ENCODE measurements at places on chromosomes 4 and X.

DNA sequence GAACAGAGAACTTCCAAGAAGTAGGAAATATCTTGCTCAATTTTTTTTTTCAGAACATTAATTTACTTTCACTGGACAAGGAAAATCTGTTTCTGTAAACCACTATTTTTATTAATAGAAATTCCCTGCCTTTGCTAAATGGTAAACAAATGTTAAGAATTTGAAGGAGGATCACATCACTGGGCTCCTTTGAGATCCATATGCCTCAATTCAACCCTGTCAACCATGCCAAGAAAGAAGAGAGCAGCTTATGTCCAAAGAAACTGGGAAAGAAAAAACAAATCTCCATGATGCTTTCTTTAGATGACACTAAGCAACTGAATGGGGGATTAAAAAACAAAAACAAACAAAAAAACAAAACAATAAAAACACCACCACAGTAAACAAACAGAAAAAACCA lies 47.7 kb downstream of the LNX1 start:
- DNase-seq = no peak

DNA sequence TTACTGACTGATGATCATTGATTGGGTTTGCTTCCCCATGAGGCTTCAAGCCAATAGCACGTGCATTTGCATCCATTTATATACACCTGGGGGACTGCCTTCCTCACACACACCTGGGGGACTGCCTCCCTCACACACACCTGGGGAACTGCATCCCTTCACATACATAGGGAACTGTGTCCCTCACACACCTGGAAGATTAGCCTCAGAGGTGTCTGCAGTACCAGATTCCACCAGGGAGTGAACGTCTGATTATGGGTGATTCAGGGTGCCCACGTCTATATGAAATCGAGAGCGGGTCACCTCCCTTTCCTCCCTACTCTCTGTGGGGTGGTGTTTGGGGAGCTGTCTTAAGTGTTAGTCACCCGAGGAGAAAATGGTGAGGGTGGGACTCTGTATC lies 16.9 kb downstream of the CD99 start:
- no peak for DNase-seq

DNA sequence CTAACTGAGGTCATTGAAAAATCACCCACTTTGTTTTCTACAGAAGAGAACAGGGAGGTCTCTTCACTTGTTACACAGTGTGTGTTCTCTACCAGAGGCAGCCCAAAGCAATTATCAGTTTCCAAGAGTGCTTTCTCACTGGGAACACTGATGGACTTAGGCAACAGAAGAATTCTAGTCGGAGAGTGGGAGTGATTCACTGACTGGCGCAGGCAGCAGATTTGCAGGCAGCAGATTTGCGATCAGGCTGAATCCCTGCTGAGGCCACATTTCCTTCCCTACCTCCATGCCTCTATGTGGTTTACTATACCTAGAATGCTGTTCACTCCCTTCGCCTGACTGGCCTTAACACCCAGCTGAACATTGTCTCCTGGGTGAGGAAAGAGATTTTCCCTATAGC lies 6.6 kb downstream of the OCIAD2 start:
- peak; percentile 8 for DNase-seq

GRCh38 chr4:1378559-1379231 lies 27.5 kb downstream of the NKX1-1 start:
- DNase-seq = no peak

DNA sequence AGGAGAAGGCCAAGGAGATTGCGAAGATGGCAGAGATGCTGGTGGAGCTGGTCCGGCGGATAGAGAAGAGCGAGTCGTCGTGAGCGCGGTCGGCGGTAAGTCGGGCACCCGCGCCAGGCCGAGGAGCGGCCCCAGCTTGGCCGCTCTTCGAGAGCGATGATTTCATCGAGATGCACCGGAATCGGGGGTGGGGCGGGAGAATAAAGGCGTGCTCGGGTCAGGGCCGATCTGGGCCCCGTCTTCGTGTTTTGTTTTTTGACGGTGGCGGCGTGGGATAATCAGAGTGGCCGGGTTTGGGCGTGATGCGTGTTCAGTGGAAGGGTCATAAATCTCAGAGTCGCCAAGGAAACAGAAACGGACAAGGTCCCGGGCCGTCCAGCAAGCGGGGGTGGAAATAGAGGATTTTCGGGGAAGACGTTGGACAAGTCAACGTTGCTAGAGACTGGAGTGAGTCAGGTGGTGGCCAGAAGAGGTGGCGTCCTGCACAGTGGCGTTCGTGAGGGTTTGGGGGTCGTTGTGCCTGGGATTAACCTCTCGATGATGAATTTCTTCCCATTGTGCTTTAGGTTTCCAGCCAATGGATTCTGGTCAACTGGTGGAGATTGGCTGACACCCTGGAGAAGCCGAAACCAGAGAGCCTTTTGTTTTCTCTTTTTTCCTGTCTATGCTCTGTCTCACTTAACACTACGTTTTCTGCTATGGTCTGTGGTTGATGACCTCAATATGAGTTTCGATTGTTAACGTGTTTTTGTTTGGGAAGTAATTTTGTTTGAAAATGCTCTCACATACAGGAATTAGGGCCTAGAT lies 882 bp downstream of the MRFAP1 start:
- DNase-seq = peak; percentile 74

Measured in suppressor macrophage treated with lipopolysaccharide for 4 hours (primary cell).